MV-4-11 (cell line): ENCODE measurements at places on chromosomes 5 and 9.

DNA sequence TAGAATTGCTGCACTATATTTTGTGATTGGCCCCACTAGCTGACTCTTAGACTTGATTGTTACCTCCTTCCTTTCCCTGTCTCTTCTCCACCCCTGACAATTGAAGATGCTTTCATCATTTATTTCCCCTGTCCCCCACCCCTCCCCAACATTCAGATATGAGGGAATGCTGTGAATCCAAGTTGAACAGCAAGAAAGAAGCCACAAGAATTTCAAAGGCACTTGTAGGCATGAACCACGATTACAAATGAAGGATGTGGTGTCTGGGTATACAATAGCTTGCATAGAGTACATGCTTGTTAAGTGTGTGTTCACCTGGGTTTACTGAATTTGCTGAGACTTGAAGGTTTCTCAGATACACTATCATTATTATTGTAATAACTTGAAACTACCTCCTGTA lies 78.3 kb upstream of the TRIO start:
- DNase-seq: no peak

- no peak for DNase-seq
These were observed at the start of gene BICD2 for GRCh38 chr9:92764381-92764987. Gene BICD2, minus strand, starts transcription at chr9:92764833. Its CDS starts 89 bp downstream, at chr9:92764744.

GRCh38 chr5:168076561-168076991 lies 214.9 kb upstream of the WWC1 start:
- no peak for DNase-seq

DNA sequence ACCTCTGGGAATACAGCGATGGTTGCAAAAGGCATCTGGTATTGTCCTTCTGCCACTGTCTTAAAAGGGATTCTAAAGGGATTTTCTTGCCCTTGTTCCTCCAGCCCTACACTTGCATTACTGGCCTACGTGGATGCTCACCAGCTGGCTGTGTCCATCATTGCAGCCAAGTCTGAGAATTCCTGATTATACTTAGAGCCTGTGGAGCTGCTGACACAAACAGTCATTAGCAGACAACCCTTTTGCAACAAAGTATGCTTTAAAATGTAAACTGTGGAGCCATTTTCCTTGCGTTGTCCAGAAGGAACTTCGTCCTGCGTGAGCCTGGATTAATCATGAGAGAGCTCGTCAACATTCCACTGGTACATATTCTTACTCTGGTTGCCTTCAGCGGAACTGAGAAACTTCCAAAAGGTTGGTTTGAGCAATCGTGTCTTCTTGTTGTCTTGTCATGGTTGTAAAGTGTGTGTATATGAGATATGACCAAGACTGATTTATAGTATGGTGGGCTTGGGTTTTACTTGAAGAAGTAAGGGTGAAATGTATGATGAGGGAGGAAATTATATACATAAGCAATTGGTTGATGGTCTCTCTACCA lies at the start of gene MUSK:
Gene MUSK (plus strand): TSS at position 222 of the 598 bp plus-strand sequence. CDS start 114 bp downstream, at position 336.
- DNase-seq: no peak

GRCh38 chr5:172926008-172926523 lies 33.2 kb upstream of the RPL26L1 start:
- no peak for DNase-seq

- peak; percentile 48 for DNase-seq
These were observed 40.3 kb upstream of the NAA35 start for GRCh38 chr9:85900504-85901201.

- DNase-seq: no peak
These were observed 36.1 kb downstream of the COL5A1 start for GRCh38 chr9:134677743-134678142.

DNA sequence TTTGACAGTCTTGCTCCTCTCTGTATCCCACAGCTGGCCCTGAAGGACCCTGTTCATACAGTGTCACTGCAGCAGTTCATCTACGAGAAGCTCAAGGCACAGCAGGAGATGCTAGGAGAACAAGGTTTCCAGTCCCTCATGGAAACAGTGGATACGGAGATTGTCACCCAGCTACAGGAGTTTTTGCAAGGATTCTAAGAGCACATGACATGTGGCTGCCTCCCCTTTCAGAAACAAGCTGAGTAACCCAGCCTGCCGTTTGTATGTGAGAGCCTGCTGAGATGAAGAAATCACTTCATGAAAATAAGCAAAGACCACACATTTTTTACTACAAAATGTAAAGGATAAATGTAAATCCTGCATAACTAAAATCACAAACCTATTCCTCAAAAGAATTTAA lies 48.5 kb downstream of the LRRC70 start:
- DNase-seq: no peak

GRCh38 chr9:26812217-26812616 lies 80.4 kb downstream of the CAAP1 start:
- DNase-seq: no peak

DNA sequence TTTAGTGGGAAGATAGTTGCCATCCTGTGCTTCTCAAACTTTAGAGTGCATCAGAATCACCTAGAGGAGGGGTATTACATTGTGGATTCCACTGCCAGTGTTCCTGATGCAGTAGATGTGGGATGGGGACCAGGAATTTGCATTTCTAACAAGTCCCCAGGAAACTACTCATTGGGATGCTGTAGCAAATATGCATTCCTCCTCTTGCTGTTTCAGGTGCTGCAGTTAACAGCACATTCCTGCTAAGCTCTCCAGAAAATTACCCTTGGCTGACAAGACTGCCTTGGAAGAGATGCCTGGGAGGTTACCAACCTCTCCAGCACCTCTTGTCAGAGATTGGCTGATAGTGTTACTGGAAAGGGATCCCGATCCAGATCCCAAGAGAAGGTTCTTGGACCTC lies 270.5 kb downstream of the OSTF1 start:
- DNase-seq: no peak

GRCh38 chr5:107544476-107544875 lies 126.3 kb downstream of the EFNA5 start:
- DNase-seq: no peak

- no peak for DNase-seq
These were observed 40.9 kb upstream of the APC start for GRCh38 chr5:112696786-112697185.

DNA sequence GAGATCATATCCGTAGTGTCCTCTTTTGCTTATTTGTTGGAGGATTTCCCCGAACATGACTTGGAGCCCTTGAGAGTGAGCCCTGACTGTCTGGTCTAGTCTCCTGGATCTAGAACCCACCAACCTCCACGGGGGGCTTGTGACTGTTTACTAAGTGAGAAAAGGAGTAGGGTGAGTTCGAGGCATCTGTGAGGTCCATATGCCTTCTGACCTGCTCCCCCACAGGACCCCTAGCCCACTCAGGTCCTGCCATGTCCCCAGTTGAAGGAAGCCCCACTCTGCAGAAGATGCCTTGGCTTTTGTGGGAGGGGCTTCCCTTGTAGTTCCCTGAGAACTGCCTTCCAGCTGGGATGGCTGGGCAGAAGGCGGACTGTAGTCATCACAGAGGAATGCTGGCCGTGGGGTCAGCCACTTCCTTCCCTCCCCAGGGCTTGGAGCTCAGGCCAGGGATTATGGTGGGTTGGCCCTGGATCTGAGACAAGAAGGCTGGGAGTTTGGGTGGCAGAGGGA lies 7.0 kb upstream of the IRF1 start:
- DNase-seq: no peak

GRCh38 chr5:68419637-68420452 lies 204.3 kb downstream of the PIK3R1 start:
- peak; percentile 32 for DNase-seq

- no peak for DNase-seq
These were observed 10.8 kb upstream of the PRRC2B start for GRCh38 chr9:131382850-131383729.

GRCh38 chr5:76838481-76839261 lies 11.1 kb upstream of the S100Z start:
- no peak for DNase-seq

- DNase-seq: peak; percentile 86
These were observed 179.4 kb upstream of the SPEF2 start for GRCh38 chr5:35438288-35438687.

GRCh38 chr9:112061152-112061740 lies 113.9 kb downstream of the SUSD1 start:
- DNase-seq: peak; percentile 99

- peak; percentile 47 for DNase-seq
These were observed 84.7 kb downstream of the PARP8 start for GRCh38 chr5:50751064-50751657.

DNA sequence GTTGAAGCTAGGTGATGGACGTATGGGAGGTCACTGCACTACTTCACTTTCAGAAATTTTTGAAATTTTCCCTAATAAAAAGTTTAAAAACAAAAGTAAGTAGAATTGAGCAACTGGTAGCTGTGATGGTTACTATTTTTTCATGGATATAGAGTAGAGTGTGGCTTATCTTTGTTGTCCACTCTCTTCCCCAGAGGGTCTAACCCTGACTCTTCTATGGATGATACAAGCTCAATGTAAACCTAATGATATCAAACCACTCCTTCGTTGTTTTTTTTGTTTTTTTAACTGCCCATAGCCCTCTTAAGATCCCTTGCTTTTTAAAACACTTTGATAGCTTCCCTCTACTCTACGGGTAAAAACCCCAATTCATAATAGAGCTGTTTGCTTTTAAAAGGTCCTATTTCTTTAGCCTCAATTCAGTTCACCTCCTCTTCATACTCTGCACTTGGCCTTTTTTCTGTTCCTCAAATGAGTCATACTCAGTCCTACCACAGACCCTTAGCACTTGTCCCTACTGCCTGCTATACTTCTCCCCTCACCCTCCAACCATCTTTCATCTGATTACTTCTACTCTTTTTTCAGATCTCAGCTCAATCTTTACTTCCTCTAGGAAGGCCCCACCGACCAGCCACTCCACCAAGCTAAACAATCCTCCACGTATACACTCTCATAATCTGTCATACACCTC lies 2.6 kb downstream of the HDAC3 start:
- DNase-seq: peak; percentile 90

GRCh38 chr5:56055287-56055686 lies 60.5 kb upstream of the IL6ST start:
- no peak for DNase-seq

GRCh38 chr5:149723374-149723773 lies 6.7 kb upstream of the PPARGC1B start:
- no peak for DNase-seq
